ENCODE measurements at places on chromosomes 4 and X. TPM values are rescaled to one million over a fixed set of nuclear protein-coding genes. Genes with fewer than 3 reads are reported as not detected.

Gene TRPC5OS
- not detected for total RNA-seq

Gene OTC
- total RNA-seq = not detected

Gene SSX2B
- total RNA-seq = not detected

Gene IBSP
- not detected for total RNA-seq

Gene PRKG2
- 2.0 TPM for total RNA-seq

Gene CENPVL1
- total RNA-seq = not detected

Gene NDP
- total RNA-seq = 0.28 TPM

Gene RHOXF2
- not detected for total RNA-seq

Gene XK
- total RNA-seq = under 0.01 TPM

Gene PAGE3
- not detected for total RNA-seq

Gene SPIN2A
- 0.18 TPM for total RNA-seq

Gene NEUROG2
- not detected for total RNA-seq

Gene DCLK2
- 11.3 TPM for total RNA-seq

Gene PAGE1
- total RNA-seq = not detected

Gene TLR10
- not detected for total RNA-seq

Gene PGRMC2
- total RNA-seq = 24.4 TPM

Gene INTU
- total RNA-seq = 12.5 TPM

Gene GBA3
- total RNA-seq = not detected

Gene WDR44
- total RNA-seq = 18.9 TPM

Gene KLHL34
- total RNA-seq = not detected

Gene PCDH11X
- total RNA-seq = not detected

Gene BMX
- not detected for total RNA-seq

Gene SPACA5
- not detected for total RNA-seq

Gene PPARGC1A
- under 0.01 TPM for total RNA-seq

Gene RAB39B
- total RNA-seq = 0.56 TPM

Gene CDKL2
- total RNA-seq = 0.18 TPM

Gene MGARP
- total RNA-seq = 35.0 TPM

Gene AKAP4
- total RNA-seq = not detected

Gene RBM46
- total RNA-seq = not detected

Gene SPATA18
- 4.7 TPM for total RNA-seq

Gene CCNB3
- total RNA-seq = 0.18 TPM

Gene ADRA2C
- 0.28 TPM for total RNA-seq

Gene KIAA1210
- not detected for total RNA-seq

Gene HUWE1
- total RNA-seq = 52.8 TPM

Gene GYG2
- total RNA-seq = 9.2 TPM

Gene ELOVL6
- total RNA-seq = 17.5 TPM

Gene FAM9A
- not detected for total RNA-seq

Gene NMU
- not detected for total RNA-seq

Gene RBMXL3
- total RNA-seq = not detected

Gene TRAM1L1
- 3.4 TPM for total RNA-seq

Gene EVC2
- 5.9 TPM for total RNA-seq

Gene RNF4
- 63.8 TPM for total RNA-seq

Gene CSAG3
- not detected for total RNA-seq

Gene ERAS
- not detected for total RNA-seq

Gene TKTL1
- total RNA-seq = not detected

Gene VCX3B
- not detected for total RNA-seq

Gene HSFX4
- total RNA-seq = not detected
